GM06990 (cell line): ENCODE measurements at places on chromosomes 7 and 10.

GRCh38 chr10:130127364-130128061, 8.7 kb upstream of the GLRX3 start:
- DNase-seq: no peak

GRCh38 chr10:16968416-16969041, 151.3 kb upstream of the RSU1 start:
- DNase-seq: no peak

GRCh38 chr7:143013893-143014292, 13.0 kb downstream of the OR9A2 start:
- no peak for DNase-seq

GRCh38 chr7:152180048-152180447, 154.6 kb downstream of the GALNT11 start:
- DNase-seq: no peak

- DNase-seq: no peak
Observed at GRCh38 chr7:51918581-51918980, 602.0 kb upstream of the COBL start.

DNA sequence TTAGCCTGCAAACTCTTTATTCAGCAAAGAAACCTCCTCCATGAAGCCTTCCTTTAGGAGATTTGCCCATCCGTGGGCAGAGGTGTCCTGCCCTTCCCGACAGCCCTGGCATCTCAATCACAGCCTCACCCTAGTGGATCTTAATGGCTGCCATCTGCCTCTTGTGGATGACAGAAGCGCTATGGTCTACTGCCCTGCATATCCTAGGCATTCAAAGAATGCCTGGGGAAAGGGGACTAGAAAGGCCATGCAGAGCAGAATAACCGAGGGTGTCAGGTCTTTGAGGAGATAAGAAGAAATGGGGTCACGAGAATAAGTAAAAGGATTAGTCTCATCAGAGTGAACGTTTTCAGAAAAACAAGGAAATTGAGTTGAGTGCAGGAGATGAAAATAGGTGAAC, 57.7 kb upstream of the SPOCK2 start:
- DNase-seq: no peak

GRCh38 chr10:93991596-93992284, 2.0 kb upstream of the PLCE1 start:
- DNase-seq: no peak

- peak; percentile 35 for DNase-seq
Observed at GRCh38 chr7:124263232-124263827, 230.5 kb upstream of the TMEM229A start.

GRCh38 chr7:95316588-95316987, 7.7 kb downstream of the PON1 start:
- DNase-seq: peak; percentile 6

- DNase-seq: no peak
Observed at GRCh38 chr10:115167751-115168150, 74.6 kb downstream of the ATRNL1 start.

DNA sequence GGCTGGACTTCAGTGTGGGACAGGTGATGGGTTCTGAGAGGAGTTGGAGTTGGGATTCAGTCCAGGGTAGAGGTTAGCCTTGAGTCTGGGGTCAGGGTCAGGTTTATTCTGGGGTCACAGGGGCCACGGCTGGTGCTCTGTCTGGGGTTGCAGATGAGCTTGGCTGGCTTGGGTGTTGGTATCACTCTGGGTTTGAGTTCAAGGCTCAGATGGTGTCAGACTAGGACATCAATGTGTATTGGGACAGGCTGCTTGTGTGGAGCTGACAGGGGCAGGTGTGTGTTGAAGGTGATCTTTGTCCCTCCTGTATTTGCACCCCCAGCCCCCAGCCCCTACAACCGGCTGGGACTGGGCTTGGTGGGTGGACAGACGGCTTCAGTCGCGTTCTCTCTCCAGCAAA, 26.8 kb downstream of the TMEM270 start:
- DNase-seq: no peak

- DNase-seq: no peak
Observed at GRCh38 chr7:136131304-136131630, 154.1 kb upstream of the MTPN start.

DNA sequence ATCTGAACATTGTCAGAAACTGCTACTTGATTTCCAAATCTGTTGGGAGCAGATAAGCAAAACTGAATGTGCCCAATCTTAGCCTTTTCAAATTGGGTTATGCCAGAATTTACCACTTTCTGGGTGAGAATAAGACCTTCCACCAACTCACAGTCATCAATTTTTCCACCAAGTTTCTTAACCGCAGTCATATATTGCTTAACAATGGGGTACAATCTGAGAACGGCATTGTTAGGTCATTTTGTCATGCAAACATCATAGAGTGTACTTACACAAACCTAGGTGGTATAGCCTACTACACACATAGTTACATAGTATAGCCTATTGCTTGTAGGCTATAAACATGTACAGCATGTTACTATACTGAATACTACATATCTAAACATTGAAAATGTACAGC, 16.0 kb downstream of the MRPS33 start:
- DNase-seq: no peak

GRCh38 chr10:84293574-84294016, 34.8 kb upstream of the CCSER2 start:
- no peak for DNase-seq

DNA sequence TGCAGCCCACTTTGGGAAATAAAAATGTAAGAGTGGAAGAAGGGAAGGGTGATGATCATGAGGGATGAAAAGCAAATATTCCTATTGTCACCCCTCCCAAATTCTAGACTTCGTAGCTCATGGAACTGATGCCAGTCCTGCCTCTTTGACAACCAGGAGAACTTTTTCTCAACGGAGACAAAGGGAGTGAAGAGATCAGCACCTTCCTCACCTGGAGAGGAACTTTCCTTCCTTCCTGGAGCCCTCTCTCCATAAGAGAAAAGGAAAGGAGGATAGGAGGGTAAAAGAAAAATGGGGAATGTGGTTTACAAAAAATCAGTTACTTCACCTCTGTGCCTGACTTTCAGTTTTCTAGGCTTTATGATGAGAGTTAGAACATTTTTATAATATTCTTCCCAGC, 3.4 kb downstream of the TBX20 start:
- DNase-seq: no peak

DNA sequence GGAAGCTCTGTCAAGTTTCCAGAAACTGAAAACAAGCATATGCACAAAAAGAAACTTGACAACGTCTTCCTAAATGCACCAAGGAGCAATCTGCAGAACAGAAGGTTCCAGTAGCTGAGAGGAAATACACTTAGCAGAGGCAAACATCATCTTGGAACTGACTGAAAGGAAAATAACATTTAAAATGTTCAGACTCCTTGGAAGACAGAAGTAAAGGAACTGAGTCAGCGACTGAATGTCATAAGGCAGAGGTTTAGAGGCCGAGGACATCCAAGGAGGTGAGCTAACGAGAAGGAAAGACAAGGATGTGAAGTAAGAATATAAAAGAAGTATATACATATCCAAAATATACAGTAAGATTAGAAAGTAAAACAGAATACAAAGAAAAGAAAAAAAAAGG, 24.1 kb downstream of the SEMA3D start:
- no peak for DNase-seq

DNA sequence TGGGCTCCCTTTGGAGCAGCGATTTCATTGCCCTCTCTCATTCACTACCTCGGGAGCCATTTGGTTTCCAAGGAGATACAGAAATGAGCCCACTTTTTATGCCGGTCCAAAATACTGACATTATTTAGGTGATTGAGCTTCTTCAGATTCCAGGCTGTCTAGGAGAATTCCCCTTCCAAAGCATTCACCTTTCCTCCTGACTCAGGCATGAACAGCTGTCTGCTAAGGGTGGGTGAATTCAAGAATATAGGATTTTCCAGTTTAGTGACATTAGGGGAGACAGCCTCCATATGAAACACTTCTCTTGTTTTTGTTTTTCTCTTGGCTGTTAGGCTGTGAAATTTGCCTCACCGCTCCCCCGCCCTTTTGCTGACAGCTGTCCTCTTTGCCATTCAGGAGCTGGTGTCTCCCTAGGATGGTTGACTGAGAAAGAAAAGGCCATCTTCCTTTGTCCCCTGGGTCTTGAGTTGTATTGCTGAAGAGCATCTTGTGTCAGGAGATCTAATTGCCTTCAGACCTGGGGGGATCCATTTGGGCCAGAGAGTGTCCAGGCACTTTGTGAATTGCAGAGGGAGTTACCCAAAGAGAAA, 56.7 kb downstream of the LRRC4 start:
- DNase-seq: no peak

DNA sequence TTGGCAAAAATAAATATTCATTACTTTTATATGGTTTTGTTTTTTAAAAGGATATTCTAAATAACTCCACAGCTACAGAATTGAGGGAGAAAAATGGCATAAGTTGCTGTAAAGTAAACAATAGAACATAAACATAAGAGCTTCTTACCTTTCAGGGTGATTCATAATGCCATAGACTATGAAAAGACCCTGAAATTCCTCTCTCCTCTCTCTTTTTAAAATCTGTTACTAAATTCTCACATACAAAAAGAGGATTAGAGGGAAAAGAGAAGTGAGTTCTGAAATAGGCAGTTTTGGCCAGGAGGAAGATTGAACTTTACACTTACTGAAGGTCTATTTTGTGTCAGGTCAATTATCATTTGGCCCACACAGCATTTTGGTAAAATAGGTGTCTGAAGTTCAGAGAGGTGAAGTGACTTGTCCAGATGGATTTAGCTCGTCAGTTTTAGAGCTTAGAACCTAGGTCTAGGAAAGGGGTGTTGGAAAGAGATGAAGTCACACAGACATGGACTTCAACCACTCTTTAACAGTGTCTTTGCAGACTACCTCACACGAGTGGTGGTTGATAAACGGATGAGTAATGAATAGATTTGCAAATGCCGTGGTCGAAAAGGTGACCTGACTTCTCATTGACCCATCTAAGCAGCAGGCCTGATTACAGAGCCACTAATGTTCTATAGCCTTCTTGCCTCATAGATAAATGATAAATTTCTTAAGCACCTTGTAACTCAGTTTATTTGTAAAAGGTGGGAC, 190.6 kb upstream of the CCDC6 start:
- peak; percentile 13 for DNase-seq

- DNase-seq: no peak
Observed at GRCh38 chr7:116298055-116298454, 87.7 kb downstream of the TES start.

- DNase-seq: no peak
Observed at GRCh38 chr10:94123258-94123995, 129.7 kb downstream of the PLCE1 start.

DNA sequence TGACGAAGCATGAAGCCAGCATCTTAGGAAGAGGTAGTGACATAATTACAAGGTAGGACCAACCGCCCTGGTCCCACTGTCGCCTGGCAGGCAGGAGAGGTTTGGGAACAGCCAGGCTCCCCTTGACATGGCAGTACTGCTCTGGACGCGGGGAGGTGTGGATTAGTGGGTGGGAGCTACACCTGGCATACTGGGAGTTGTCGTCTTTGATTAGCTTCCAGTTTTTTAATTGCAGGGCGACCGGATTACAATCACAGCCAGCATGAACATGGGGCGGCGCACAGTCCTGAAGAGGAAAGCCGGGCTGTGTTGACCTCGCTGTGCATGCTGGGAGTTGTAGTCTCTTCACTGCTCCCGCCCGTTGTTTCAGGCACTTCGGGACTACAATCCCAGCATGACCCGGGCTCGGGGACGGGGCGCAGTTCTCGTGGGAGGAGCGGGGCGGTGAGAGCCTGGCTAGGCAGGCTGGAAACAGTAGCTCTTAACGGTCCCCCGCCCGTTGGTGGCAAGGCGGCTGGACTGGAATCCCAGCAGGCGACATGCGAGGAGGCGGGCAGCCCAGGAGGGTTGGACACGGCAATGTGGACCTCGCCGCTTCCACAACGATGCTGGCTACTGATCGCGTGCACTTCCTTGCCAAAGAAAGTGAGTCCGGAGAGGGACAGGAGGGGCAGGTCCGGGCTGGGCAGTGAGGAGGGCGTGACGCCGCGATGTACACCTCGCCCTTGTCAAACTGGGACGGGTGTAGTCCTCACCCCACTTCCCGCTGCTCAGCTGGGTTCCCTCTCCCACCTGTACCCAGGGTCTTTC, 98.0 kb upstream of the ZNF722 start:
- DNase-seq: peak; percentile 25

GRCh38 chr7:134737566-134738345, 41.7 kb upstream of the CALD1 start:
- no peak for DNase-seq

DNA sequence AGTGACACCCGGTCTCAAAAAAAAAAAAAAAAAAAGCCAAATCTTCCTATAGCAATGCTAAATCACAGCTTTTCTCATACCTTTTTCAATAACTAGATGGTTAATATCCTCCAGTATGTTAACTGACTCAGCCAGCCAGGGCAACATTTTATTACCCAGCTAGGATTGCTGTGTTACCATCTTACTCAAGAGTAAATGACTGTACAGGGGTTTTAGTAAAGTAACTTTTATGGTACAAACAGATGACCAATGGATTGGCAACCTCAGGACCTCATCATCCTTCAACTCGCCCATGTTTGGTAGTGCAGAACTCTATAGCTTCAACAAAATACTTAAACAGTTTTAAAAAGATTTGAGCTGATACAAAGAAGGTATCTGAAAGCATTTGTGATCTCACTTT, 59.5 kb downstream of the HBP1 start:
- no peak for DNase-seq

GRCh38 chr7:79401254-79401653, 52.2 kb downstream of the MAGI2 start:
- DNase-seq: no peak

GRCh38 chr10:72260976-72261783, 12.5 kb upstream of the DDIT4 start:
- DNase-seq: no peak

DNA sequence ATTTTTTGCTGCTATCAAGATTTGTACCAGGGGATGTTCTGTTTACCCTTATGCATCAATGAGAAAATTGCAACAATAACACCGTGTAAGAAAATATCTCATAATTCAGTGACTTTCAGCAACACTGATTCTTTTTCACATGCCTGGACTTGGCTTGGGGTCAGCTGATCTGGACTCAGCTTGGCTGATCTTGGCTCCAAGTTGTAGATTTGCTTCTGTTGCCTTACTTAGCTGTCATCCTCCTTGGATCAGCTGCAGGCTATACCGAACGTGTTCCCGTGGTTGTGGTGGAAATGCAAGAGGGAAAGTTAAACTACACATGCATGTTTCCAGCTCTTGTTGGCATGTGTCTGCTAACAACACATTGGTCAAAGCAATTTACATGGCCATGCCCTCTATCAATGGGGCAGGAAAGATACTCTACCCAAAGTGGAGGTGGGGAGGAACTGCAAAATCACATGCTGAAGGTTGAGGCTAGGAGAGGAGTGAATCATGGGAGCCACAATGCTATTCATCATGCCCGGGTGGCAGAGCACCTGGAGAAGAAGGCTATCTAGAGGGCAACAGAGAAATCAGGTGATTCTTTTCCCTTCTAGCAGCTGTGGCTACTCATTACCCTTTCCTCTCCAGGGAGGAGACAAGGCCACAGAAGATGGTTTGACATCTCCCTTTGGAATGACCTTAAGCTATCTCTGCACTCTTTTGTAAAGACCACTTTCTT, 1276.3 kb upstream of the AUTS2 start:
- no peak for DNase-seq
